ENCODE measurements at places on chromosomes 6 and 20.

- ATAC-seq = no peak
Measured at GRCh38 chr20:11850901-11851300, 66.8 kb upstream of the BTBD3 start.

GRCh38 chr6:44530910-44531234, 143.4 kb downstream of the CDC5L start:
- ATAC-seq = no peak

DNA sequence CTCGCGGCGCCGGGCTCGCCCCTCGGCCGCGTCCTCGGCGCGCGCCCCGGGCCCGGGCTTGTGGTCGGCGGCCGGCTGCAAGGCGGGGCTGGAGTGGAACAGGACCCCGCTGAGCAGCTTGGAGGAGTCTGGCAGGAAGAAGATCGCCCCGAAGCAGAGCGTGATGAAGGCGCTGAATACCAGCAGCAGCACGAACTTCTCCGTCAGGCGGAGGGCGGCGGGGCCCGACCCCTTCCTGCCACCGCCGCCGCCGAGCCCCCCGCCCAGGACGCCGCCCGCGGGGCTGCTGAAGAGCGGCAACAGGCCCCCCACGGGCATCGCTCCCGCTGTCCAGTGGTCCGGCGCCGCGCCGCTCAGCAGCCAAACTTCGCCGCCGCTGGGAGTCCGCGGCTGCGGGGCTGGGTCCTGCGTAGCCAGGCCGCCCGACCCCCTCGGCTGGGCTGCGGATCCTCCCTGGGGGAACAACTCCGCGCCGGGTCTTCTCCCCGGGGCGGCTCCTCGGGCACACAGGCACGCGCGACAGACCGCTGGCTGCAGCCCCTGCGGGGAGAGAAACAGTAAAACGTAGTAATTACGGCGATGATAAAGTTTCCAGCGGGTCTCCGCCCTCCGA, 707 bp downstream of the MAN1A1 start:
- no peak for ATAC-seq

DNA sequence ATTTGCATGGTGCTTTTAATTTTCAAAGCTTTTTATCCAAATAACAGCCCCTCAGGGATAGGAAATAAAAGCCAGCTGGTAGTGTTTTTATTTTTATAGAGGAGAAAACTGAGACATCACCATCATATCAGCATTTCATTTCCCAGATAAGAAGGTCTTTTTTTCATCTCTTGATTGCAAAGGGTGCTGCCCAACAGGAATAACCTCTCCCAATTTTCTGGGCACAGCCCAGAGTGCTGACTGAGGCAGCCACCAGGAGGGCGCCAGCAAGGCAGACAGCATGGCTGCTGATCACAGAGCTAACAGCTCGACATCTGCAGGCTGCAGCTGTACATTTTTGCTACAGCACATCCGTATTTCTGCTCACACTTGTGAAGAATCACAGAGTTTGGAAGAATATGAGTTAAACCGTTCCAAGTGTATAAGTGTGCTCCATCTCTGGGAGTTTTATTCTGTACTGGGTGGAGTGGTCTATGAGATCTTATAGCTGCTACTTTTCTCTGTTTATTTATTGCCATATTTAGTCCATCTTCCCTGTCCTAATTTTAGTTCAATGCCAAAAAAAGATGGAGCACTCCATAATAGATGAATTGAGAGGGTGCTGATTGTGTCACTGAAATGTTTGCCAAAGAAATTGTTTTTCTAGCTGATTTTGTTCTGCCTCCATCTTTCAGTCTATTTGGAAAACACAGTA, 85.5 kb upstream of the C20orf144 start:
- no peak for ATAC-seq

GRCh38 chr6:1381481-1382330, 7.7 kb upstream of the FOXF2 start:
- ATAC-seq = peak; percentile 71

Measured in activated T-helper 17 cell treated with anti-CD3 and anti-CD28 coated beads, Interleukin-2, amount 50 U/mL, for 72 hours (primary cell).